GM10248 (cell line): ENCODE measurements at places on chromosomes 5 and 9.

DNA sequence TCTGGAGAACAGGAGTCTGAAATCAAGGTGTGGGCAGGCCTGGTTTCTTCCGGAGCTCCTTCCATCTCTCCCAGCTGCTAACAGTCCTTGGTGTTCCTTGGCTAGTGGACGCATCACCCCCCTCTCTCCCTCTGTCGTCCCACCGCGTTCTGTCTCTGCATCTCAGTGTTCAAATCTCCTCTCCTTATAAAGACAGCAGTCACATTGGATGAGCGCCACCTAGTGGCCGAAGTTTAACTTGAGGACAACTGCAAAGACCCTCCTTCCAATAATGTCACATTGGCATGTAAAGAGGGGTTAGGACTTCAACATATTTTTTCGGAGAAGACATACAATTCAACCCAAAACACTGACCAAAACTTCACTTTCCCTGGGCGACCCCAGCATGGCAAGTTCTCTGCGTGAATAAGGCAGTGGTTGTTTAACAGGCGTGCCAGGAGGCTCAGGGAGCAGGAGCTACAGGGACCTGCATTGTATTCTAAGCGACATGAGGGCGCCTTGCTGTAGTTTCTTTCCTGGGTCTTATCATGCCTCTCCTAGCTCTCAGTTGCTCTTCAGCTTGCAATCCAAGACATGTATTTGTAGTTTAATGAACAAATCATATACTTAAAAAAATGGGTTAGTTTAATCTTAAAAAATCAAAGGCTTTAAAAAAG is 27.9 kb upstream of the BASP1 start:
- peak; percentile 57 for DNase-seq

- DNase-seq, result no peak
These were observed 103.2 kb downstream of the MED27 start for GRCh38 chr9:131976157-131977108.

- no peak for DNase-seq
These were observed 95.6 kb upstream of the ZNF608 start for GRCh38 chr5:124841829-124842712.

DNA sequence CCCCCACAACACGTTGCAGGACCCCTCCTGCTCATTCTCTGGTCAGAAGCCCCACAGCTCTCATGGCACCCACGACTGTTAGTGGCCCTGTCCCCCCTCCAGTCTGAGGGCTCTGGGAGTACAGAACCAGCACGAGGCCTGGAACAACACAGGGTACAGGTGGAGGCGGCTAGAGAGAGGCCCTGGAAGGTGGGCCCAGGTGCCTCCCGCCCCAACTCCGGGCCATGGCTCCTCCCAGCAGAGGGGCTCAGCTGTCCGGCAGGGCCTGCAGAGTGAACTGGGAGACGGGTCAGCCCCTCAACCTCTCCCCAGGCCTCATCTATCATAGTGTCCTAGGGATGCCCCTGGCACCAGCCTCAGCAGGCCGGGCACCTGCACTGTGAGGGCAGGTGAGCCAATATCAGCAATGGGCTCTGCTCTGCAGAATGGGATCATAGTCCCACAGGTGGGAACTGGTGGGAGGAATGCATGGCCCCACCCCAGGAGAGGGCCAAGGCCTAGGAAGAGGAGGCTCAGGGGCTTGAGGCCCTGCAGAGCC is 58.6 kb downstream of the BARX1 start:
- DNase-seq, result no peak

- DNase-seq, result no peak
These were observed 140.0 kb upstream of the RAD23B start for GRCh38 chr9:107142896-107143603.

DNA sequence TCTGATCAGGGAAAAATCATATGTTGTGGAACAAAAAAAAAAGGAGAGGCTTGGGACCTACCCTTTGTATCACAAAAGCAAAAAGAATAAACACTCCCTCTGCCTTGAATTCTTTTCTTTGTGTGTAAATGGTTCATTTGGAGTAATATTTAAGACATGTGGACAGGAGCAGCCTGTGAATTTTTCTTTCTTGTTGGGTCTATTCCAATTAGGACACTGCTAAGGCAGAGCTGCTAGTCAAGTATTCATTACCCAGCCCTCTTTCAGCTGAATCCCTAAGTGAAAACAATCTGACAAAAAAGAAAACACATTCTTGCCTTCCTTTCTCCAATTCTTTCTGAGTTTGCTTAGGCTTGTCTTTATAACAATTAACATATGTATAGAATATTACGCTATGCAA is 330.0 kb downstream of the EBF1 start:
- DNase-seq, result no peak

DNA sequence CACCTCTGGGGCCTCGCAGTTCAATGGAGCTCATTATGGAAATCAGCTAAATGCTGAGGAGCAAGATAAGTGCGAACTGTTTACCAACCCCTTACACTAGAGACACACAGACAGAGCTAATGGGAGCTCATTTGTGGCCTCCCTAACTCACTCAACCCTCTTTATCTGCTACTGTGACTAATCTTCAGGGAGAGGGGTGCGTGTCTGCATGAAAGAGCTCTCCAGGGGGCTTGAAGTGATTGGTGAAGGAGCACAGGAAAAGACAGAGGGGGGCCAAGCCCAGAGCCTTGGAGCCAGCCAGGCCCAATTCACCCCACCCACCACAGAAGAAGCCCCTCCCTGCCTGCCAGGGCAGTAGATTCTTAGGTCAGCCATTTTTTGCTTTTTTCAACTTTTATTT is 466.8 kb upstream of the BRINP1 start:
- DNase-seq, result no peak

DNA sequence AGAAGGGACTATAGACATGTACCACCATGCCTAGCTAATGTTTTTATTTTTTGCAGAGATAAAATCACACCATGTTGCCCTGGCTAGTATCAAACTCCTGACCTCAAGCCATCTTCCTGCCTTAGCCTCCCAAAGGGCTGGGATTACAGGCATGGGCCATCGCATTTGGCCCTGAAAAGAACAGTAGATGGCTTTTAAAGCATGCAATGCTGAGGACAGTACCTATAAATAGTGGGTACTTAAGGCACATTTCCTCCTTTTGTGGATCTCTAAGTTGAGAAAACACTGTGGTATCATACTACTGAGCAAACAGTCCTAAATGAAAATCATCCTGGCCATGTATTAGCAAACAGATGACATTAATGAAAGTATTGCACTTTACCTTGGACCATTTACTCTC is 119.4 kb downstream of the TTC39B start:
- DNase-seq, result no peak

- no peak for DNase-seq
These were observed 71.8 kb upstream of the NFIL3 start for GRCh38 chr9:91495450-91495849.

- no peak for DNase-seq
These were observed 10.7 kb downstream of the ABO start for GRCh38 chr9:133264235-133264764.

DNA sequence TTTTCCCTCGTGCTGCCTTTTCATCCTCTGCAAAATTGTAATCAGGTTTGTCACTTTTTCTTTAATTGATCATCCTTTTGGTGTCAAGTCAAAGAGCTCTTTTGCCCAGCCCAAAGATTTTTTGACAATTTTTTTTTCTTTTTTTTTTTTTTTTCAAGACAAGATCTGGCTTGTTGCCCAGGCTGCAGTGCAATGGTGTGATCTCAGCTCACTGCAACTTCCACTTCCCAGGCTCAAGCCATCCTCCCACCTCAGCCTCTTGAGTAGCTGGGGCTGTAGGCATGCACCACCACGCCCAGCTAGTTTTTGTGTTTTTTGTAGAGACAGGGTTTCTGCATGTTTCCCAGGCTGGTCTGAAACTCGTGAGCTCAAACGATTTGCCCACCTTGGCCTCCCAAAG is 36.7 kb downstream of the CDK7 start:
- no peak for DNase-seq

- DNase-seq, result no peak
These were observed 362.9 kb downstream of the TRIM32 start for GRCh38 chr9:117050007-117050406.

- DNase-seq, result no peak
These were observed 266.1 kb upstream of the MAP3K1 start for GRCh38 chr5:56549096-56549886.

DNA sequence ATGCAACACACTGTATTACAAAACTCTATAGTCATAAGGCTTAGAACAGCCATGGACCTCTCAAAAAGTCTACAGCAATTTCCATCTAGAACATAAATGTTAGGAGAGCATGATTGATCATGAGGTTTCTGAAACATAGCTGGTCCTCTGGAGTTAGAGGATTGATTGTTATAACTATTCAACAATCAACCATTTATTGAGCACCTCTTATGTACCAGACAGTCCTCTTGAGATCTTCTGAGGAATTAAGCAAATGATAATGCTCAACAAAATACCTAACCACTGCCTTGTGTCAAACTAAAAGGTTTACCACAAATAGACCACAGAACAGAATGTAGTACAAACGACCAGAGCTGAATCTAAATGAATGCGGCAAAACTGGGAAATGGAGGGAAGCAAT is 3.4 kb upstream of the AGTPBP1 start:
- no peak for DNase-seq

- no peak for DNase-seq
These were observed 309.1 kb downstream of the SPOCK1 start for GRCh38 chr5:137190031-137190430.

GRCh38 chr5:67246108-67246507 is 49.5 kb upstream of the CD180 start:
- DNase-seq, result peak; percentile 34

GRCh38 chr5:145854651-145855258 is 18.1 kb downstream of the GRXCR2 start:
- DNase-seq, result no peak

GRCh38 chr5:17406423-17406838 is 91.6 kb upstream of the TAF11L2 start:
- DNase-seq, result no peak

DNA sequence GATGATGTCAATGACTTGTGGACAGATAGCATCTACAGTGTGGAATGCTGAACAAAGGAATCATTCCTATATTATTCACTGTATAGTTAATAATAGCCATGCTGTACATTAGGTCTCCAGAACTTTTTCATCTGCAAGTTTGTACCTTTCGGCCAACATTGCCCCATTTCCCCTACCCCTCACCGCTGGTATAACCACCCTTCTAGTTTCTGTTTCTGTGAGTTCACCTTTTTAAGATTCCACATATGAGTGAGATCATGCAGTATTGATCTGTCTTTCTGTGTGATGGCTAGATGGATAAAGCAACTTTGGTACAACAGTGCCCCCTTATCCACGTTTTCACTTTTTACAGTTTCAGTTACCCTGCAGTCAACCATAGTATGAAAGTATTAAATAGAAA is 18.8 kb upstream of the ALDH1B1 start:
- no peak for DNase-seq

- no peak for DNase-seq
These were observed 15.6 kb upstream of the DAB2 start for GRCh38 chr5:39440192-39440957.

DNA sequence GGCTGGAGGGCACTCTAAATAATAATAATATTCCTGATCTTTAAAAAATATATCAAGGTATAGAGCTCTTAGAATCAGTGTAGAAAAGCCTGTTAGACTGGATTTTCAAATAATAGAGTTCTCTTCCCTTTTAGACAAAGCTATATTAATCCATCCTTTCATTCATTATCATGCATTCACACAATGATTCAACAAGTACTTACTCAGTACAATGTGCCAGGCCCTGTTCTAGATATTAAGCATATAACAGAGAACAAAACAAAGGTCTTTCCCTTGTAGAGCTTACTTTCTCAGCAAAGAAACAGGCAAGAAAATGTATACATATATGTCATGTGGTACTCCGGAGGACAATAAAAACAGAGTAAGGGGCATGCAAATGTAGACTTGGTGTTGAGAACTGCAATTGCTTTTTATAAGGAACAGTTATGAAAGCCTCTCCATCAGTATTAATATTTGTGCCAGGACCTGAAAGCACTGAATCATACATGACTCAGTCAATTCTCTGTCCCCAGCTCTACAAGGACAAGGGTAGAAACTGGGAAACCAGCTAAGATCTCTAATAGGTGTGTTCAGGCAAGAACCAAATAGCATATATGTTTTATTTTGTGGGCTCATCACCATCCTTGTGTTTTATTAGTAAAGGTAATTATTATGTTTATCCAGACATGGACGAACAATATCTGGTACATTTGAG is 72.2 kb downstream of the PIP5K1B start:
- no peak for DNase-seq

GRCh38 chr5:14847471-14847870 is 24.1 kb downstream of the ANKH start:
- no peak for DNase-seq

DNA sequence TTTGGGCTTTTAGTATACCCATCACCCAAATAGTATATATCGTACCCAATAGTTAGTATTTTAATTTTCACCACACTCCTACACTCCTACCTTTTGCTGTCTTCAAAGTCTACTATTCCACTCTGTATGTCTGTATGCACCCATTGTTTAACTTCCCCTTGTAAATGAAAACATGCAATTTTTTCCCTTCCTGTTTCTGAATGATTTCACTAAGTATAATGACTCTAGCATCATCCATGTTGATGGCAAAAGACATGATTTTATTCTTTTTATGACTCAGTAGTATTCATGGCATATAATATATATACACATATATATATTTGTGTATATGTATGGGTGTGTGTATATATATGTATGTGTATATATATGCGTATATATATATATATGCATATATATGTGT is 63.1 kb upstream of the FAM174A start:
- DNase-seq, result no peak
